ENCODE measurements at places on chromosomes 7 and 10.
A peak's percentile ranks its signal among the peaks of the same experiment; 100 is the strongest.

GRCh38 chr10:21742740-21743412, 208.8 kb downstream of the MLLT10 start:
- no peak for DNase-seq

GRCh38 chr10:47061776-47062175, 150.5 kb downstream of the PTPN20 start:
- DNase-seq, result no peak

- no peak for DNase-seq
Measured at GRCh38 chr7:91346426-91346825, 82.2 kb downstream of the FZD1 start.

- DNase-seq, result no peak
Measured at GRCh38 chr7:109284943-109285342, 715.3 kb downstream of the DNAJB9 start.

GRCh38 chr7:99824091-99824490, 3.7 kb upstream of the CYP3A43 start:
- no peak for DNase-seq

DNA sequence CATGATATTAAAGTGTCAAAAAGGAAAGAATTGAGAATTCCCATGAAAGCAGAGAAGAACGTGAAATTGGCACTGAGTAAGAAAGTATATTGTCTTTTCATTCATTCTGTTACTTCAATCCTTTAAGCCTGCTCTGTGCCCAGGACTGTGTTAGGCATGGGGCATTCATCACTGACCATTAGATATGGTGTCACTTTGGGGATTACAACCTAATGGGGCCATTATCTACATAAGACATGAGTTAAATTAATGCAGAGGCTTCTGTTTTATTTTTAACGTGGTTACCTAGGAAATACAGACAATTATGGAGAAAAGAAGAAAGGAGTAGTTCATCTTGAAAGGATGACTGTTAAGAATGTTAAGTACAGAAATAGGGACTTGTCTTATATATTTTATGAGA, 163.5 kb upstream of the LRGUK start:
- DNase-seq, result no peak

DNA sequence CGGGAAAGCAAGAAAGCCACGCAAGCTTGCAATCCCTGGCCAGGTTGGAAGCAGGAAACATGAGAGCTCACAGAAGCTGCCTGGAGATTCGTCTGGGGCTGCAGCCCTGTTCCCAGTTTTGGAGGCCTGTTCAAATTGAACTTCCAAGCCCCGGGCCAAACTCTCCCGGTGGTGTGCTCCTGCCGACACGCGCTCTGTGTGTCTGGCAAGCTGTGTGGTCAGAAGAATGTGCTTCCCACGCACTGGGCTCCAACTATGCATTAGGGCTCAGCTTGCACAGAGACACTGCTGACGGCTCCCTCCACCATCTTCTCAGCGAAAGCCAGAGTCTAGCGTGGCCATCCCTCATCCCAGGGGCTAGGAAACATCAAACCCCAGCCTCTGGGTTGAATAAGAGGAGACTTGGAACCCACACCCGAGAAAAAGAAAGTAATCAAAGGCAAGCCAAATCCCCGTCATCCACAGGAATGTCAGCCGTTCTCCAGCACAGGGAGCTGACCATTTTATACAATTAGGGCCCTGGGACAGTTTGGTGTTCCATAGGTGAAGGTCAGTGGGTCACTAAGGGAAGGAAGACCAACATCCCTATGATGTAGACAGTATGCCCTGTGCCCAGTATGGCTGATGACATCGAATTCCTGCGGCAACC, 107.2 kb downstream of the FGFR2 start:
- no peak for DNase-seq

DNA sequence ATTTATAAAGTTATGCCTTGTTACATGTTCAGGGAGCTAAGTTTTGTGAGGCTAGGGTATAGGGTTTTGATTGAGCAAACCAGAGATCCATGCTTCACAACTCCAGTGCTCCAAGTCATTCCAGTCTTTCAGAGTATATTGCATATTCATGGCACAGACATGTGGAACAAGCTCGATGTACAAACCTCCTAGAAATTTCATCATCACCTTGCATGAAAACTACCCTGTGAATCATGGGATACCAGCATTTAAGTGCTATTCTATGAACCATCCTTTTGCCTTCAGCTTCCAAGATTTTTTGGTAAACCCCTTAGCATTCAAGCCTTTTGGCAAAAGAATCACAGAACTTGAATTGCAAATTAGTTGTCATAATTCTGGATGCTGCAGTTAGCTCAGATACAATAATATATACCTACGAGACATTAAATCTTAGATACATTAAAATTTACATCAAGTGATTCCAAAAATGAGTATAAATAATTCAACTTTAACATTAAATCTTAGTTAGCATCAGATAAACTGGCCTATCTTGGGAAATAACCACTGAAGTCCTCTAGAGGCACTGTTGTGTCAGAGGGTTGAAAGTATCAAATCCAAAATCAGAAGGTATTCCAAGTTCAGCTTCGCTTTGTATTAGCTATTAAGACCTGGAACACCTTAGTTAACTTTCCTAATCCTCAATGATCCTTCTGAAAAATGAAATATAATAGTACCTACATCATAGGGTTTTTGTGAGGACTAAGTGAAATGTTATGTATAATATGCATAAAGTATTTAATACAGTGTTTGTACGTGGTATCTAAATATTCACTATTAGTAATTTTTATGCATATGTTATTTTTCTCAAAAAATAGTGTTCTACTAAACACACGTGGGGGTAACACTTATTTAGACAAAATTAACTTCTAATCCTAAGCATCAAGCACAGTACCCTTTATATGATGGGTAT, 55.5 kb upstream of the CABCOCO1 start:
- DNase-seq, result no peak

- DNase-seq, result no peak
Measured at GRCh38 chr10:60414877-60415585, 25.4 kb upstream of the ANK3 start.

DNA sequence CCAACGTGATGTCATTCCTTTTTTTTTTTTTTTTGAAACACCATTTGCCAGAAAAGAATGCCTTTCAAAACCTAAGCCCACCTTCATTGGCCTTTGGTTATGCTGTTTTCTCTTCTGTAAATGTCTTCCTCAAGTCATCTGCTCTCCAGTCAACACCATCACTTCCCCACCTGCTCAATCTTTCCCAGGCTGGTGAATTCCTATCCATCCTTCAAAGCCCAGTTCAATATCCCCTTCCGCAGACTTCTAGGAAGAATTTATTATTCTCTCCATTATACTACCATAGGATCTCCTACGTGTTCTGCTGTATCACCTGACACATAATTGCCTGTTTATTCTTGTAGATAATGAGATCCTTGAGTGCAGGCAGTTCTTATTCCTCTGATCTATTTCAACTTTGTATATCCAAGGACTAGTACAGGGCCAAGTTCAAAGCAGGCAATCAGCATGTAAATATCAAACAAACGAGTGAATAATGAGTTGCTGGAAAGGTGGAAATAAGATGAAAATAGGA, 73.5 kb upstream of the PRR15 start:
- DNase-seq, result no peak

DNA sequence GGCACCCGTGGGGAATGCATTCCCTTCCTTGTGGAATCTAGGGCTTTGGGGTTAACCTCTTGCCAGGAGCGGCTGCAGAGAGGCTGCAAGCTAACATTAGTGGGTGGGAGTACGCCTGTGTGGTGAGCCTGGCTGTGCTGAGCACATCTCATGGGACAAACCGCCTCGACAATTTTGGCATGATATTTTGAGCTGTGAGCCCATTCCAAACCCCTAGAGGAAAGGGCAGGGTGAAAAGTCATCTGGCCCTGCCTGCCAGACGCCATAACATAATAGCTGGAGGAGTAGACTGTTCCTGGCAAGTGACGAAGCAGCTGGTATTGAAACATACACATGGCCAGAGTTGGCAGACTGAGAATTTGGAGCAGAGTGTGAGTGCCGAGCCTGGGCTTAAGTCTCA, 110.0 kb downstream of the TACC2 start:
- no peak for DNase-seq

GRCh38 chr10:16314259-16314658, 122.6 kb upstream of the PTER start:
- no peak for DNase-seq

DNA sequence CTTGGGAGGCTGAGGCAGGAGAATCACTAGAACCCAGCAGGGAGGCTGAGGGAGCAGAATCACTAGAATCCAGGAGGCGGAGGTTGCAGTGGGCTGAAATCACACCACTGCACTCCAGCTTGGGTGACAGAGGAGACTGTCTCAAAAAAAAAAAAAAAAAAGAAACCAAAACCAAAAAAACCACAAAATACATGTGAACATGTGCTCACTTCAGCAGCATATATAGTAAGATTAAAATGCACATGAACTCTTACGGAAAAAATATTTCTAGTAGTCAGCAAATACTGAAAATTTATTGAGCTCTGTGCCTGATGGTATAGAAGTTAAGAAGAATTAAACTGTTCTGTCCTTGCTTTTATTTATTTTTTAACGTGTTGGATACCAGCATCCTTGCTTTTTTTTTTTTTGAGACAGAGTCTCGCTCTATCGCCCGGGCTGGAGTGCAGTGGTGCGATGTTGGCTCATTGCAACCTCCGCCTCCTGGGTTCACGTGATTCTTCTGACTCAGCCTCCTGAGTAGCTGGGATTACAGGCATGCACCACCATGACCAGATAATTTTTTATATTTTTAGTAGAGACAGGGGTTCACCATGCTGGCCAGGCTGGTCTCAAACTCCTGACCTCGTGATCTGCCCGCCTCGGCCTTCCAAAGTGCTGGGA, 9.6 kb upstream of the ZNF487 start:
- peak; percentile 66 for DNase-seq

DNA sequence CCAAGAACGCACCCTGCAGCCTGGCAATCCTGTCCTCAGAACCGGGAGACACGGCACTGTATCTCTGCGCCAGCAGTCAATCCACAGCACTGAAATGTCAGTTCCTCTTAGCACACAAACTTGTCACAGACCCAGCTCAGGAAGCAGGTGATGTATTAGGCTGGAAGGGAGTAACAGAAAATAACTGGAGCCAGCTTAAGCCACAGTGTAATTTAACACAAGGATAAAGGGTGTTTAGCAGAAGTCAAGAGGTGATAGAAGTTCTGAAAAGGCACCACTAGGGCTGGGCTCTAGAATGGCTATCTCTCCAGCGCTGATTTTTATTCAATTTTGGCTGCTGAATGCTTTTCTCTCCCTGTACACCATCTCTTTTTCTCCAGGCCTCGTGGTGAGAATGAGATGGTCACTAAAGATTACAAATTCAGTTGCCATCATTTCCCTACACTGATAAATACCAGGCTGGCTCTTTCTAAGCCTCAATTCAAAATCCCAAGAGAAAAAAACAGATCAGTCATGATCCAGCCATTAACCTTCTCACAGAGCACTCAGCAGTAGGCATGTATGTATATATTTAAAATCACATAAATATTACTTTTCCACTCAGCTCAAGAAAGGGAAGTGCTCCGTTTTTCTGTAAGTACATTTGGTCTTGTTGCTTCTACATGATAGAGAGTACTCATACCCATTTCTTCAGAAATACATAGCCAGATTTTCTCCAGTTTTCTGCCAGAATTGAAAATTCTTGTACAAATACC, 102.7 kb upstream of the PRSS1 start:
- no peak for DNase-seq

DNA sequence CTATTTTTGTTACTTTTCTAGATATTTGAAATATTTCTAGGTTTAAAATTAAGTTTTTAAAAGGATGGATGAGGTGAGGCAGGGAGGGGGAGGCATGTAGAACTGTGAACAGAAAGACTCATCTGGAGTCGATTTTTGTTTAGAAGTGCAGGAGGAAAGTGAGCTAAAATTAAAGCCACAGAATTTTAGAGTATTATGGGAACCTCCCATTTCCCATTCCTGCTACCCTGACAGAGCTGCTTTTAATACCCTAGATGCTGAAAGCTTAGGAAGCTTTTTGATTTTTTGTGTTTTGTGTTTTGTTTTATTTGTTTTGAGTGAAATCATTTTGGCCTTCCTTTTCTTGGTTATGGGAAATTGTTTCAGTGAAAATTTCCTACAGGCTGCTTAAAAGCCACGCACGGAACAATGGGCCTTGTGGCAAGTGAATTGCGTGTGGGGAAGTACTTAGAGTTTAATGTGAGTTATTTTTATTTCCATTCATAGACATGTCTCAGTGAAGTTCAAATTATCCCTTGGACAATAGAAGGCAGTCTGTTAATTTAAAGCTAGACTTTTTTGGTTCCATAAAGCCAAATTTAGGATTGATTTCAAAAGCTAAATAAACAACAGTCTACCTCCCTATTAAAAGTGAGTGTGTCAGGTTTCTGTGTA, 102.0 kb upstream of the HDAC9 start:
- no peak for DNase-seq

DNA sequence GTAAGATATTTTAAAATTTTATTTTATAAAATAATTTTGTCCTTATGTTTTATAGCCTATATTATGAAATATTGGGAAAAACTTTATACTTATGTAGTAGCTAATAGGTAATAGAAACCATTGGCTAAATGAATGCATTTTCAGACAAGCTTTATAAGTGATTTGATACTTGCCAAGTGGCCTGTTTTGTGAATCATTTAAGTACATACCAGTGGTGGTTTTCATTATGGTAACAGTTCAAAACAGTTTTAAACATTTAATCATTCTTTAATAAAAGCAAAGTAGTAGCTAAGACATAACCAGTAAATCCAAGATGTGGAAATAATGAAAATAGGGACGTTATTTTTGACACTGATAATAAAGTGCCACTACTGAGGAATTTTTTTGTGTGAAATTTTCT, 182.2 kb downstream of the PHF14 start:
- DNase-seq, result no peak

- DNase-seq, result no peak
Measured at GRCh38 chr7:47336472-47337425, 245.2 kb downstream of the TNS3 start.

DNA sequence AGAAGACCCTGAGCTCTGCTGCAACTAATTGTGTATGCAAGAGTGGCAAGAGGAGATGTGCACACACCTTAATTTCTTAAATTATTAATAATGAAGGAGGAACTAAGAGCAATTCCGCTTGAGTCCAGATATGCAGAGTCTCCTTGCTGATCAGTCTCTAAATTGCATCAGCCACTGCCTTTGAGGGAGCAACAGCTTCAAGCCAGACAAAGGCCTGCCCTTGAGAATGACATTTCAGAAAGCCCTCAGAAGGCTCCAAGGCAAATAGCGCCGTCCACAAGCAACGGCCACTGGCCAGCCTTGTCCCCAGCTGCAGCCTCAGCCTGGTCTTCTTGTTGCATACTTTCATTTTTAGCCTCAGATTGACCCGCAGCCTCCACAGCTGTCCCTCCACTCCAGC, 110.6 kb upstream of the RNF32 start:
- DNase-seq, result no peak

- no peak for DNase-seq
Measured at GRCh38 chr7:40815512-40815911, 680.7 kb downstream of the SUGCT start.

DNA sequence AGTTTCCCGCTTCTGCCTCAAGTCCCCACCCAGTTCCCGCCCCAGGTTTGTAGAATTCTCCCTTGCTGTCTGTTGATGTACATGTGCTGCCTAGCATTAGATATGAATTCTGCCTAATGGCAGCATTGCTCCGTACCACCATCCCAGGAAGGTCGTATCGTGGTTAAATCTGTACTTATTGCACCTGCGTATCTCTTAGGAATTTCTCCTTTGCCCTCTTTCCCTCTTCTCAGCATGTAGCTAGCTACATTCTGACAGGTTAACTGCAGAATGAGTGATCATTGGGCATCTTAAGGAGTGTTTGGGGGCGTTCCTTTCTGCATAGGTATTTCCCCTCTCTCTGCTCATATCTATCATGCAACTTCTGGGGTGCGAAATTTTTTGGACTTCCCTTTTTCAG, 293.1 kb downstream of the GPR158 start:
- DNase-seq, result no peak

Data from activated CD8-positive, alpha-beta T cell treated with anti-CD3 and anti-CD28 coated beads for 36 hours (primary cell).